ENCODE measurements at places on chromosomes 2 and 18.
A peak's percentile ranks its signal among the peaks of the same experiment; 100 is the strongest.

GRCh38 chr2:184523732-184524131, 74.6 kb upstream of the ZNF804A start:
- DNase-seq: no peak

- DNase-seq: no peak
Measured at GRCh38 chr18:9244376-9244775, 90.2 kb upstream of the TWSG1 start.

DNA sequence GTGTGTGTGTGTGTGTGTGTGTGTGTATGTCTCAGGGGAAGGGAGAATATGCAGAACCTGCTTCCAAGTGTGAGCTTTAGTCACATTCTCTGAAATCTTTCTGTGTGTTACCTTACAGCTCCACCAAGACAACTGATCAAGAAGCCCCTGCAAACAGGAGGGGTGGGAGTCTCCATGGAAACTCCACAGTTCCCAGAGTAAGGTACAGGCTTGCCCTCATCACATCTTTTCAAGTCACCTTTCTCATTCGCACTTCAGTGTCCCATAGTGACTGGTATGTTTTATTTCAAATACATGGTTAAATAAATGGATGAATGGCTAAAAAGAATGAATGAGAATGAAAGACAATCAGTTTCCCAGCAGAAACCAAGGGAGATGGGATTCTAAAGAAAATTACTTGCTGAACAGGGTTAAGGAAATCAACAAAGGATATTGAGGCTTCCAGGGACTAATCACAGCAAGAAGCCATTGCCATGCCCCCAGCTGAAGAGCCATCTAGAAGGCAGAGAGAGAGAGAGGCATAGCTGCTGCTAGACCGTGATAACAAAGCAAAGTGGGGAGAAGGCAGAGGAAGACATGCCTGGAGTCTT, 987.2 kb upstream of the CELF4 start:
- DNase-seq: no peak

DNA sequence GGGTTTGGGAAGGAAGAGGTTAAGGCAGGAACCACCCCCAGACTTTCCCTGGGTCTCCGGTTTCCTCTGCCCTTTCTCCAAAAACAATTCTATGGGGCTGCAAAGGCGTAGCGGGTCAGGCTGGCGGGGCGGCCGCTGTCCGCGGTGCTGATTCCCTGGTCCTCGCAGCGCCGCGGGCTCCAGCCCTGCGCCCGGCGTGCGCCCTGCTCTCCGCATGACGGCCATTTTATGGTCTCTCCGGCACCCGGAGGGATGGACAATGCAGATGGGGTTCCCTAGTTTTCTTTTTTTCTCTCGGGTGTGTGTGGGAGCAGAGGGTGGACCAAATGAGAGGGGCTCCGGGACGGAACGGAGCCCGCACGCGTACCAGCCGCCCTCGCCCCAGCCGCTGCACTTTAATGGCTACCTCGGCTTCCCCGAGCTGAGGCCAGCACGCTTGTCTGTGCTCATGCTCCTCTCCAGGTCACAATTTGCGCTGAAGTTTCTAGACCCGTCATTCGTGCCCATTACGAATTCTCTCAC, 1.6 kb downstream of the ST8SIA3 start:
- DNase-seq: no peak

DNA sequence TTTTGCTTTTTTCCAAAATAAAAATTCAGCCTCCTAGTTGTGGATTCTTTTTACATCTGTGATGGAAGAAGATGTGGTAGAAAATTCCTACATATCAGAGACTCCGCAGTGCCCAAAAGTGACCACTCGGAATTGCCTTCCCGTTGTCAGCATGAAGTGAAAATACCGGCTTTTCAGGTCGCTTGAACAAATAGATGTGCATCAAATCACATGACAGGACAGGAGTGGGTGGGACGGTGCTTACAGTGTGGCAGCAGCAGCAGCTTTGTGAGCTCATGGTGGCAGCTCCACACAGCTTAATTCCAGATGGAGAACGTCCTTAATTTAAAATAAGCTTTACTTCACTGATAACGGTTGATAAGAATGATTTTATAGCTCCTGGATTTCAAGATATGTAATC, 20.3 kb downstream of the SALL3 start:
- DNase-seq: no peak

GRCh38 chr18:24736662-24737330, 276.4 kb downstream of the HRH4 start:
- DNase-seq: no peak

DNA sequence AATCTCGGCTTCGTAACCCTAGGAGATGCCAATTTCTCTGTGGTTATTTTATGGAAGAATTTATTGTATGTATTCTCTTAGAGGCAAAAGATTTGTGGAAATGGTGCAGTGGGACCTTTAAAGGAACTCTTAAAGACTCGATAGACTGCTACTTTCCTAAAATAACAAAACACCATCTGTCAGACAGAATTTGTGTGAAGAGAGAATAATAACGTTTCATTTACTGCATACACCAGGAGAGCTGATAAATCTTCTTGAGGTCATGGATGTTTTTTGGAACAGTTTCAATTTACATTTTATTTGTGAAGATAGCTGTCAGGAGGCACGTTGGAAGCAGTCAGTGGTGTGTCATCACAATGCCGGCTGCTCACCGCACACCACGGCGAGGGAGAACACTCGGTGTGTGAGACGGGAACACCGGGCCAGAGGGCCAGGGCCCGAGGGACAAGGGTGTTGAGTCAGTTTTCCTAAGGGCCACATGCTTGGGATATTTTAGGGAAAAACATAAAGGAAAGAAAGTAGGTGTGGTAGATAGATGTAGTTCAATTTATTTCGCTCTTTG, 1681.0 kb upstream of the DDX18 start:
- no peak for DNase-seq

DNA sequence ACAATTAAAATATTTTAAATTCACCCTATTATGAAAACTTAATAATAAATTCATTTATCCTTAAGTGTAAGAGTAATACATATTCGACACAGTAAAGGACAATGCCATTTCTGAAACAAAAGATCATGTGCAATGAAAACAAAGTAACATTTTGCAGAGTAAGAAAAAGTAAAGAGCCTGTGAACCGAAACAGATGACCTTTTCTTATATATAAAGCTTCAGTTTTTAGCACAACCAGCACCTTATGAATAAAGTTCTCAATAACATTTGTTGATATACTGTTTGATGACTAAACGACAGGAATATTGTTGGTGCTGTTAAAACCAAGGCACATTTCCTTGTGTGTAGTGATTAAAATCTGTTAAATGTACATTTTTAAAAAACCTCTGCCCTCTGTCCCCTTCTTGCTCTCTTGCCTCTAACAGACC, 1.5 kb downstream of the PELI1 start:
- no peak for DNase-seq

DNA sequence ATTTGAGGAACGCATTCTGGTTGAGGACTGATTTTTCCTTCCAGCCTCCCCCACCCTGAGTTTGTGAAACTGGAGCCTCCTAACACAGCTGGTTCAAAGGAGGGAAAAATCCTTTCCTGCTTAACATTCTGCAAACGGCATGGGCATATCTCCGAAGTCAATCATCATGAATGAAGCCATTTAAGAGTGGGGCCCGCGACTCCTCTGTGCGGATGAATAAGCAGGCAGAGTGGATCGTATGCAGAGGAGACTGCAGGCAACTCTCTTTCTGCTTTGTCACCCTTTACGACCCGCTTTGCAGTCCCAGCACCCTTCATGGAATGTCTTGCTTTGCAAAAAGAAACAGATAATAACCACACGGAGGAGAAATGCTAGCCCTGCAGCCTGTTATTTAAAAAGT, 305.2 kb downstream of the CLIP4 start:
- no peak for DNase-seq

GRCh38 chr2:150371044-150371818, 116.2 kb downstream of the RND3 start:
- DNase-seq: no peak

DNA sequence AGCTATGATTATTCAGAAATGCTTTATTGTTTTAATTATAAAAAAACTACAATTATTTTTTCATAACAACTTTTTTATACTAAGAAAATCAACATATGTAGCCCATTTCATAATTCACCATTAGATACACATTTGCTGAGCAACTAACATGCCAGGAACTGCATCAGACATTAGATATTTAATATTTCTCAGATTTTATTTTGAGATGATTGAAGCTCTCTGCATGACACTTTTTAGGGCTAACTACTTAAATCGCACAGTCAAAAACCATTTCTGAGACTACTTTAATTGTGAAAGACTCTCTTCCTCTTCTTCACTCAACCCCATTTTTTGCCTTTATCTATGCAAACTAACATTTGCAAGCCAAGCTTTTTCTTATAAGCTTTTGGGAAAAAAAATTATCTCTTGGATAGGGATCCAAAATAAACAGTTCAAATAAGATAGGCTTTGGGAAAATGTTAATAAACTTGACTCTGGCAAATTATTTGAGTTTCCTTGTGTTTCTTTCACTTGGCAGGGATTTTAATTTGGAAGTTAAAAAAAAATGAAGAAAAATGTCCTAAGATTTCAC, 9.1 kb upstream of the COL3A1 start:
- DNase-seq: no peak

DNA sequence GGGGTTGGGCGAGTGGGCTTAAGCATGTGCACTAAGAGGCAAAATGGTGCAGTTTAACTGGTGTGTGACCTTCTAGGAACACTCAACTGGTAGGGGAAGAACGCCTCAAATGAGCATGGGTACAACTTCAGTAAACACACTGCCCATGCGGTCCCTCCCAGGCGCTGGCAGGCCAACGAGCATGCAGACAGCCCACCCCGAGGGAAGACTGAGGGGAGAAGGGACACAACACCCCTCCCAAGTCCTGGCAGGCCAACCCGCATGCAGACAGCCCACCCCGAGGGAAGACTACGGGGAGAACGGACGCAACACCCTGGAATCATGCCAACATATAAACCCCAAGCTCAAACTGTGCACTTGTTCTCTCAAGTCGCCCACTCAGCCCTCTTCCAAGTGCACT, 456.0 kb downstream of the FBXO15 start:
- no peak for DNase-seq

- DNase-seq: peak; percentile 57
Measured at GRCh38 chr2:45172760-45173392, 163.6 kb upstream of the SIX2 start.

DNA sequence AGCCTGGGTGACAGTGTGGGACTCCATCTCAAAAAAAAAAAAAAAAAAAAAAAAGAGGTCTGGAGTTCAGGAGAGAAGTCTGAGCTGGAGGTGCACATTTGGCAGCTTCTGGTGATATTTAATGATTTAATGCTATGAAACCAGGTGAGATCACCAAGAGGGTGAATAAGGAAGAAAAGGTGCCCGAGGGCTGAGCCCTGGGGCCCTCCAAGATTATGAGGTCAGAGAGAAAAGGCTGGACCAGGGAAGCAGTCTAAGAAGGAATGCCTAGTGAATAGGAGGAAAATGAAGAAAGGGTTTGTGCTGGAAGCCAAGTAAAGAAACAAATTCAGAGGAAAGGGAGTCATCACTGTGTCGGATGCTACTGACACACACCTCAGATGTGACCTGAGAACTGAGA, 88.0 kb upstream of the PELI1 start:
- DNase-seq: no peak

DNA sequence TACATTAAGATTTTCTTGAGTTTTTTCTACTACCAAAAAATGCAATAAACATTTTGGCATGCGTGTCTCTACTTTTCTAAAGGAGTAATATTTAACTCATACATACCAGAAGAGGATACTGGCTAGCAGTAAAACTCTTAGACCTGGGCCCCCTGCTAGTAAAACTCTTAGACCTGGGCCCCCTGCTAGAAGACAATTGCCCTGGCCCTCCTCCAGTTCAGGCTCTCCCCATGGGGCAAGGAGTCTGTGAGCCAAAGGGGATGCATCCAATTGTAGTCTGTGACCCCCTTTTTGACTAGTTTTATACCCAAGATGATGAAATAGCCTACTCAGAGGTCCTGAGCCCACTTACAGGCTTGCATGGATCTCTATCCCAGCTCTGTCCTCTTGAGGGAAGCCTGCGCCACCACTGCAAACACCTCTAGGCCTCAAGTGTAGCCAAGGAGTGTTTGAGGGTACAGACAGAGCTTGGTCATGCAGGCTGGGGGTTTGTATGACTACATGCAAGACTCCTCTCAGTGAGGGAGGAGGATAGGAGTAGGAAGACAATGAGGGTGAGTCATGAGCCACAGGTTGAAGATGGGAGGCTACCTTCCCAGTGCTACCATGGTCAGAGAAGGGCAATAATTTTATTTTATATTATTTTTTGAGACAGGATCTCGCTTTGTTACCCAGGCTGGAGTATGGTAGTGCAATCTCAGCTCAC, 45.2 kb upstream of the PGAP1 start:
- no peak for DNase-seq

DNA sequence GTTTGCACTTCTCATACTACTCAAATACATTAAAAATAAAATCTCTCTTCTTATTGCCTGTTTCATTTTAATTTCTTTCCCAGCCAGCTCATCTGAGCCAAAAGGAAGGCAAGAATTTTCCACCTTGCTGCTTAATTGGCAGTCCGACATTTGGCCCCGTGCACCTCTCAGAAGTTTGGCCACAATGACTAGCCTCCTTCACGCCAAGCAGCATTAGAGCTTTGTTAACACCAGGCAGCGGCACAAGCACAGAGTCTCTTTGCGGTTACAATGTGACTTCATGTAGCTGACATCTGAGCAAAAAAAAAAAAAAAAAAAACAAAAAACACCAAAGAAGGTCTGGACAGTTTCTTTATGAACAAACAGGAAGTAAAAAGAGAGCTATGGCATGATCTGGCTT, 248.9 kb downstream of the OSR1 start:
- DNase-seq: no peak

- DNase-seq: no peak
Measured at GRCh38 chr2:61379521-61379920, 91.4 kb downstream of the USP34 start.

DNA sequence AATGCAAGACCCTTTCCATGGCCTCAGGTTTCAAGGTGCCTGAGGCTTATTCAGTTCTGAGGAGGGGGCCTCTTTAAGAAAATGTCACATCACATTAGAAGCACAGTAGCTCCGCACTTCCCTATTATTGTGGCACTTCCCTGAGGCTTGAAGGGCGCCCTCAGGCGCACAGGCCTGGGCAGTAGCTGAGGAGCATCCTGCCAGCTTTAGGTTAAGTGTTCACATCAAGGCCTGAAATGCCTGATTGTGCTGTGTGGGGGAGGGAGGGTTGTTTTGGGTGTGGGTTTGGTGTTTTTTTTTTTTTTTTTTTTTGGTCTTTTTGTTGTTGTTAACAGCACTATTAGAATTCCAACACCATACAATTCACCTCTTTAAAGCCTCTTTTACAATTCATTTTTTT, 107.9 kb downstream of the CABLES1 start:
- no peak for DNase-seq

DNA sequence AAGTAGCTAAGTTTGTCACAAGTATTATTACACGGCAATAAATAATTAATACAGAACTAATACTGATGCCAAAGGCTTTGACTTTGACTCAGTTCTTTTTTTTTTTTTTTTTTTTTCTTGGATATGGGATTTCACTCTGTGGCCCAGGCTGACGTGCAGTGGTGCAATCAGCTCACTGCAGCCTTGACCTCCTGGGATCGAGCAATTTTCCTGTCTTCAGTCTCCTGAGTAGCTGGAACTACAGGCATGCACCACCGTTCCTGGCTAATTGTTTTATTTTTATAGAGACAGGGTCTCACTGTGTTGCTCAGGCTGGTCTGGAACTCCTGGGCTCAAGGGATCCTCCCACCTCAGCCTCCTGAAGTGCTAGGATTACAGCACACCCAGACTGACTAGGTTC, 284.5 kb downstream of the SS18 start:
- no peak for DNase-seq

- no peak for DNase-seq
Measured at GRCh38 chr2:188598551-188598950, 306.9 kb downstream of the GULP1 start.

- peak; percentile 75 for DNase-seq
Measured at GRCh38 chr2:196239622-196240587, 68.5 kb upstream of the STK17B start.

GRCh38 chr2:8518979-8519668, 162.7 kb upstream of the ID2 start:
- DNase-seq: no peak
